ENCODE measurements at places on chromosomes 1 and 21.

GRCh38 chr1:101088431-101088830, 62.8 kb upstream of the DPH5 start:
- DNase-seq = no peak

DNA sequence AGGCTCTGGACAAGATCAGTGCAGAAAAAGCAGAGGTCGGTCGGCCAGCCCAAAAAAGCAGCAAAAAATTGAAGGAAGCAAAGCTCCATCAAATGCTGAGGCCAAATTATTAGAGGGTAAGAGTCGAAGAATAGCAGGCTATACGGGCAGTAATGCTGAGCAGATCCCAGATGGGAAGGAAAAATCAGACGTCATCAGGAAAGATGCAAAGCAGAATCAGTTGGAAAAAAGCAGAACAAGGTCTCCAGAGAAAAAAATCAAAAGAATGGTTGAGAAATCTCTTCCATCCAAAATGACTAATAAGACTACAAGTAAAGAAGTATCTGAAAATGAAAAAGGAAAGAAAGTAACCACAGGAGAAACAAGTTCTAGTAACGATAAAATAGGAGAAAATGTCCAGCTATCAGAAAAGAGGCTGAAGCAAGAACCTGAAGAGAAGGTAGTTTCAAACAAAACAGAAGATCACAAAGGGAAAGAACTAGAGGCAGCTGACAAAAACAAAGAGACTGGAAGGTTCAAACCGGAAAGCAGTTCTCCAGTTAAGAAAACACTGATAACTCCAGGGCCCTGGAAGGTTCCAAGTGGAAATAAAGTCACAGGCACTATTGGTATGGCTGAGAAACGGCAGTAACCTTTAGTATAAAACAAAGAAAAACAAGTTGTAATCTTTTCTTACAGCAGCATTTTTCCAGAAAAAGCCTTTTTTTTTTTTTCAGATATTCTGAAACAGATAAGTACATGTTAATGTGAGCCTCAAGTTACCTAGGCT, 75.7 kb downstream of the PHTF1 start:
- no peak for DNase-seq

- DNase-seq = no peak
Observed at GRCh38 chr1:157695417-157695816, 5.2 kb downstream of the FCRL3 start.

DNA sequence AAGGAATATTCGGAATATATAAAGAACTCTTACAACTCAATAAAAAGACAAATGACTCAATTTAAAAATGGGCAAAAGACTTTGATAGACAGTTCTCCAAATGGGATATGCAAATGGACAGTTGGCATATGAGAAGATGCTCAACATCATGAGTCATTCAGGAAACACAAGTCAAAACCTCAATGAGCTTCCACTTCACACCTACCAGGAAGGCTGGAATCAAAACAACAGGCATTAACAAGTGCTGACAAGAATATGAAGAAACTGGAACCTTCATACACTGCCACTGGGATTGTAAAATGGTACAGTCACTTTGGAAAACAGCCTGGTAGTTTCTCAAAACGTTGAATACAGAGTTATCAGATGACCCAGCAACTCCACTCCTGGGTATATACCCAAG, 17.2 kb downstream of the PGBD5 start:
- no peak for DNase-seq

DNA sequence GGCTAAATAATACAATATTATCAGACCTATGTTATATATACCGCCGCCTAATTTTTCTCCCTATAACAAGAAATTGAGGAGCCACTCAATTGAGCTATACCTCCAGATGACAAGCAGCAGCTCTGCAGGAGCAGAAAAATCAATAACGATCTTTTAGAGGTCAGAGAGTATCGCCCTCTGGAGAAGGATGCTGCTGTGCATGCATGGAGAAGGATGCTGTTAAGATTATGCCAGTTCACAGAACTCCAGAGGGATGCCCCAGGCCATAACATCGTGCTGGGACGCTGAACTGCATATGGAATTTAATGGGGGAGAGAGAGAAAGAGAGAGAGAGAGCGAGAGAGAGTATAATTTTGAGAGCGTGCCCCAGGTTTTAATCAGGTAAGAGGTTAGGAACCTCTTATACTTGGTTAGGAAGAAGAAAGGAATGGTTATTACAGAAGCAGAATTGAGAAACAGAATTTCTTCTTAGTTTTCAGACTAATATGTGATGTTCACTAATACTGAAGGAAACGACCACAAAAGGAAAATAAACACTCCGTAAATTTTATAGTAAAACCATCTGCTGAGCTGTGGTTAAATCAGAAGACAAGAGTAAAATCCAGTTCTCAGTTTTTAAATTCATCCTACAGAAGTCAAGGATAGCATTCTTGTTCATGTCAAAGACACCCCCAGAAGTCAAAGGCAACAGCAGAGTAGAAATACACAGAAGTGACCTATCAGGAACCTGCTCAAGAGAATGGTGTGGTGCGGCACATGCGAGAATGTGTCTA, 111.1 kb downstream of the SMYD2 start:
- DNase-seq = no peak

- no peak for DNase-seq
Observed at GRCh38 chr1:84398175-84399155, at the start of gene DNASE2B. Gene DNASE2B (plus strand): TSS chr1:84398484. CDS start chr1:84398565, 81 bp downstream.
